ENCODE measurements at places on chromosomes 16 and 17. TPM values are rescaled to one million over a fixed set of nuclear protein-coding genes. Genes with fewer than 3 reads are reported as not detected.

Gene SRL
- 359 TPM for total RNA-seq

- no peak for DNase-seq
Observed at GRCh38 chr16:11004351-11004750, 60.0 kb downstream of the CLEC16A start.

DNA sequence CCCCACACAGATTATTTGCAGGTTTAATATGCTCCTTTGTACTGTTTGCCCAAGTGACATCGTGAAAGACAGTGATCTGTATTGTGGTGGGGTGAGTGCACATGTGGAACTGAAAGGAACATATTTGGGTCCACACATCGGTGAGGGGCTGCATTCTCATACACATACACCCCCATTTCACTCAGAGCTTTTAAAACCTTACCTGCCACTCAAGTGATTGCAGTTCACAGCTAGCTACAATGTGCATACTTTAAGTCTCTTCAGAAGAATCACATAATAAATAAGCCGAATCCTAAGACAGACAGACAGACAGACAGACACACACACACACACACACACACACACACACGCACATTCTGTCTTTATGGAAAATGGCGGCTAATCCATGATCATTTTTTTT lies 102.6 kb downstream of the AATF start:
- no peak for DNase-seq

GRCh38 chr17:2094891-2095535 lies 40.1 kb downstream of the HIC1 start:
- peak; percentile 71 for DNase-seq

GRCh38 chr17:6797718-6798351 lies 21.8 kb downstream of the FBXO39 start:
- DNase-seq, result no peak

- DNase-seq, result no peak
Observed at GRCh38 chr17:14197586-14197985, 39.1 kb downstream of the CDRT15 start.

DNA sequence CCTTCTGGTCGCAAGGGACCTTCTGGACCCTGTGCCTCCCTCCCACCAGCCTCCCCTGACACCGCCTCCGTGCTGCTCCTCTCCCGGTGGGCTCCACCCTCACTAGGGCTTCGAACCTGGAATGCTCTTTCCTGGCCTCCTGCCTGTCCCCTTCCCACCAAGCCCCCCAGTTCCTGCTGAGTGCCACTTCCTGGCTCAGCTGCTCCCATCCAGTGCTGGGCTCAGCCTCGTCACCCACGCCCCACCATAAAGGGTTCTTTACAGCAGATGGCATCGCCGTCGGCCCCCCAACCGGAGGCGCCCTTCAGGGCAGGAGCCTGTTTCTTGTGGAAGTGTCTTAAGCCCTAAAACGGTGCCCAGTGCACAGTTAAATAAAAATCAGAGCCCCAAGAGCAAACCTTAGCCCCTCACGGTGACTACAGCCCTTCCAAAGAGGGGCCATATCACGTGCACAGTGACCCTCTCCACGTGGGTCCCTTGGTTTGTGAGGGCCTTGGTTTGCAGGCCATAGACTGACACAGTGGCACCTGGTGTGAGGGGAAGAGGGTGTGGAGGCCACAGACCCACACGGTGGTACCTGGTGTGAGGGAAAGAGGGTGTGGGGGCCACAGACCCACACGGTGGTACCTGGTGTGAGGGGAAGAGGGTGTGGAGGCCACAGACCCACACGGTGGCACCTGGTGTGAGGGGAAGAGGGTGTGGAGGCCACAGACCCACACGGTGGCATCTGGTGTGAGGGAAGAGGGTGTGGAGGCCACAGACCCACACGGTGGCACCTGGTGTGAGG lies 111.4 kb downstream of the METRNL start:
- no peak for DNase-seq

- no peak for DNase-seq
Observed at GRCh38 chr17:62700964-62701705, 73.7 kb downstream of the MRC2 start.

DNA sequence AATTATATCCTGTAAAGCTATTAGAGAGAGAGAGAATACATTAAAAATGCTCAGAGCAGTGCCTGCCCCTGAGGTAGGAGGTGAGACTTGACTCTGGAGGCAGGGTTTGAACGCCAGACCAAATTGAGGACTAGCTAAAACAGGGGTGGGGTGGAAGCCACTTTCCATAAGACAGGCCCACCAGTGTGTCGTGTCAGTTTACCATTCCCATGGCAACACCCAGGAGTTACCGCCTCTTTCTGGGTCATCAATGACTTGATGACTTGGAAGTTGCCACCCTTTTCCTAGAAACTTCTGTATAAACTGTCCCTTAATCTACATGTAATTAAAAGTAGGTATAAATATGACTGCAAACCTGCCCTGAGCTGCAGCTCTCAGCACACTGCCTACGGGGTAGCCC lies 32.0 kb upstream of the ABCC12 start:
- no peak for DNase-seq

All from left cardiac atrium (tissue), 4 donors.